ENCODE measurements at places on chromosomes 2 and 18.
A peak's percentile ranks its signal among the peaks of the same experiment; 100 is the strongest.

DNA sequence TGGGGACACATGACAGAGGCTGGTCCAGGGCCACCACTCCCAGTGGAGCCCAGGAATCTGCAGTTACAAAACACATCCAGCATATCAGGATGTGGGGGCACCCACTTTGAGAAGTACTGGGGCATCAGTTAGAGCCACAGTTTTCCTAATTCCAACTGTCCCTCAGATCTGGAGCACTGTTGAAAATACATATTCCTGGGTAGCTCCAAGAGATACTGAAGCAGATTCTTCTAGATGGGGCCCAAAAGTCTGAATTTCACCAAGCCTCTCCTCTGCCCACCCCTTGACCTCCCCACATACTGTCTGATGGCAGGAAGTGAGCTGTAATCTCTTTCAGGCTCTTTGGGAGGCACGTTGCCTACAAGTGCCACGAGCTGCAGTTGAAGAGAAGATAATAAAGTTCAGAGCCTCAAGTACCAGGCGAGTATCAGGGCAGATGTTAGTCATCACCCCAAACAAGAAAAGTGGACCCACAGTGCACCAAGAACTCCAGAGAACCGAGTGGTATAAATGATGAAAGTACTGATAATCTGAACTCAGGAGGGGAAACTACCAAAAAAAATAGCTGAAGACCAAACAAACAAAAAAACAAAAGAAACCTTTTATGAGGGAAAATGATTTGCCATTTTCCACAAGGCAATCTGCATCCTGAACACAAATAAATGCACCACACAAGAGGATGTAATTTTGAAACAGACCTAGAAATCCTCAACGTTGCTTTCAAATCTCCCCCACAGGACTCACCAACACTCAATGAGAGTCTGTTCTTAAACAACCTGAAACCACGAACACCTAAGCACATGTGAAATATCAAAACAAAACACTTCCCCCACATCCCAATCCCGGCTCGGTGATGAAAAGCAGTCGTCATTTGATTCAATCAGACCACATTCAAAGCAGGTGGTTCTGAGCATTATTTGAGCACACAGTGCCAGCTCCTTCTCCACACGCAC, 98.7 kb downstream of the TCF4 start:
- peak; percentile 55 for DNase-seq

- no peak for DNase-seq
Measured at GRCh38 chr2:152186262-152186661, 10.7 kb upstream of the STAM2 start.

DNA sequence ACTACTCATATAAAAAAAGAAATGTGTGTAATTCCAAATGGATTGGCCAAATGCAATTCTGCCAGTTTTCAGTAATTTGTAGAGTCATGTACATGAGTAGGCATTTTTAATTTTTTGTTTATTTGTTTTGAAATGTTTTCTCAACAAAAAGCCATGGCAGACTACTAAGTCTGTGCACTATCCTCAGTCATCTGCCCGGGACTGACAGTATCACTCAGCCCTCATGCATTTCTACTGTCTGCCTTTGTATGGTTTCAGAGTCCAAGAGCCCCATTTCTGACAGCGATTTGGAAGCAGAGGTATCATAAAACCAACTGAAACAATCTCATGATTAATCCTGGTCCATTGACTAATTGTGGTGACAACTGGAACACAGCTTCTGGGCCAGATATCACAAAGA, 109.9 kb upstream of the NYAP2 start:
- no peak for DNase-seq

- DNase-seq: peak; percentile 43
Measured at GRCh38 chr2:99970292-99970868, 172.0 kb downstream of the AFF3 start.

- DNase-seq: peak; percentile 57
Measured at GRCh38 chr2:28269019-28269784, 123.5 kb upstream of the FOSL2 start.

GRCh38 chr2:145159676-145160075, 639.8 kb upstream of the ZEB2 start:
- DNase-seq: no peak

- no peak for DNase-seq
Measured at GRCh38 chr2:105600949-105601794, 143.5 kb upstream of the NCK2 start.

Data from fibroblast of upper back skin (primary cell).